ENCODE measurements at places on chromosomes 5 and 9.

- no peak for DNase-seq
These were observed 72.7 kb downstream of the NTRK2 start for GRCh38 chr9:84742261-84742660.

DNA sequence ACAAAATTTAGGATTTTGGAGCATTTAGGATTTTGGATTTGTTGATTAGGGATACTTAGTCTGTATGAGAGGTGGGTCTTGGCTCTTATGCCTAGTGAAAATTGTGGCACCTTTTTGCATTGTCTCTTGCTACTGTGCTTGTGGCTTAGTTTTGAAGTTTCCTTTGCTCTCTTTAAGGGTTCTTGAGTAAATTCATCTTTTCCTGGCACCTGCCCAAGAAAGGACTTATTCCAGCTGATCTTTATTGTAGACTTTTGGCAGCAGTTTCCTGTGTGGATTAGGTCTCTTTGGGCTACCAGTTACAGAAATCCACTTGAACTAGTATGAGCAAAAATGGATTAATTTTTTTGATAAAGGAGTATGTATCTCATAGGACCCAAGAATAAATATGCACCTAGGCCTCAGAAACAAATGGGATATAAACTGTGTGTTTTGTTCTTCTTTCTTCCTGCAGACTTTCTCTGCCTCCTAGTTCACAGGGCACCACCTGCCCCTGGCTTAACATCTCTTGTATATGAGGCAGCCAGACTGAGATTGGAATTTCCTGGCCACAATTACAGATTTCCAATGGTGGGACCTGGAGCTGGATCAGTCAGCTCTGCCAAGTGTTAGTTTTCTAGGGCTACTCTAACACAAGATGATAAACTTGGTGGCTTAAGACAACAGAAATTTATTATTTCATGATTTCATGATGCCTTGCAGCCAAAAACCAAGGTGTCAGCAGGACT lies 44.6 kb downstream of the FOCAD start:
- no peak for DNase-seq

GRCh38 chr9:90802386-90802985 lies 867 bp downstream of the SYK start:
- DNase-seq = no peak

DNA sequence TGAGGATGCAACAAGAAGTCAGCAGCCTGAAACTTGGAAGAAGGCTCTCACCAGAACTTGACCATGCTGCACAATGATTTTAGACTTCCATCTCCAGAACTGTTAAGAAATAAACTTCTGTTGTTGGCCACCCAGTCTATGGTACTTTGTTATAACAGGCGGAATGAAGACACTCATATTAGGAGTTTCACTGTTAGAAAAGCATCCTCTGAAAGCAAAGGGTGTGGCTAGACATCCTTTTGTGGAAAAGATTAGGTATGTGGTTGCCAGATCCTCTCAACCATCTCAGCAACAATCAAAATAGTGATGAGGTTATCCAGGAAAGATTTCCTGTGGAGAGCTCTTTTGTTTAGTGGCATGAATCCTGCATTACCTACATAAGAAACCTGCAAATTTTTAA lies 20.7 kb downstream of the ITGA2 start:
- no peak for DNase-seq

GRCh38 chr5:69334793-69335268 lies 2.2 kb upstream of the CCDC125 start:
- DNase-seq = peak; percentile 56

DNA sequence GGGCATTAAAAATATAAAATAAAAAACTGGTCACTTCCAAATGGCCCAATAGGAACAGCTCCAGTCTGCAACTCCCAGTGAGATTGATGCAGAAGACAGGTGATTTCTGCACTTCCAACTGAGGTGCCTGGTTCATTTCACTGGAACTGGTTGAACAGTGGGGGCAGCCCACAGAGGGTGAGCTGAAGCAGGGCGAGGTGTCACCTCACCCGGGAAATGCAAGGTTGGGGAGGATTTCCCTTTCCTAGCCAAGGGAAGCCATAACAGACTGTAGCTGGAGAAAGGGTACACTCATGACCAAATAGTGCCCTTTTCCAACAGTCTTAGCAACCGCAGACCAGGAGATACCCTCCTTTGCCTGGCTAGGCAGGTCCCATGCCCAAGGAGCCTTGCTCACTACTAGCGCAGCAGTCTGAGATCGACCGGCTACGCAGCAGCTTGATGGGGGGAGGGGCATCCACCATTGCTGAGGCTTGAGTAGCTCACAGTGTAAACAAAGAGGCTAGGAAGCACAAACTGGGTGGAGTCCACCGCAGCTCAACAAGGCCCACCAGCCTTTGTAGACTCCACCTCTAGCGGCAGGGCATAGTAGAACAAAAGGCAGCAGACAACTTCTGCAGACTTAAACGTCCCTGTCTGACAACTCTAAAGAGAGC lies 12.7 kb downstream of the RLN1 start:
- no peak for DNase-seq

DNA sequence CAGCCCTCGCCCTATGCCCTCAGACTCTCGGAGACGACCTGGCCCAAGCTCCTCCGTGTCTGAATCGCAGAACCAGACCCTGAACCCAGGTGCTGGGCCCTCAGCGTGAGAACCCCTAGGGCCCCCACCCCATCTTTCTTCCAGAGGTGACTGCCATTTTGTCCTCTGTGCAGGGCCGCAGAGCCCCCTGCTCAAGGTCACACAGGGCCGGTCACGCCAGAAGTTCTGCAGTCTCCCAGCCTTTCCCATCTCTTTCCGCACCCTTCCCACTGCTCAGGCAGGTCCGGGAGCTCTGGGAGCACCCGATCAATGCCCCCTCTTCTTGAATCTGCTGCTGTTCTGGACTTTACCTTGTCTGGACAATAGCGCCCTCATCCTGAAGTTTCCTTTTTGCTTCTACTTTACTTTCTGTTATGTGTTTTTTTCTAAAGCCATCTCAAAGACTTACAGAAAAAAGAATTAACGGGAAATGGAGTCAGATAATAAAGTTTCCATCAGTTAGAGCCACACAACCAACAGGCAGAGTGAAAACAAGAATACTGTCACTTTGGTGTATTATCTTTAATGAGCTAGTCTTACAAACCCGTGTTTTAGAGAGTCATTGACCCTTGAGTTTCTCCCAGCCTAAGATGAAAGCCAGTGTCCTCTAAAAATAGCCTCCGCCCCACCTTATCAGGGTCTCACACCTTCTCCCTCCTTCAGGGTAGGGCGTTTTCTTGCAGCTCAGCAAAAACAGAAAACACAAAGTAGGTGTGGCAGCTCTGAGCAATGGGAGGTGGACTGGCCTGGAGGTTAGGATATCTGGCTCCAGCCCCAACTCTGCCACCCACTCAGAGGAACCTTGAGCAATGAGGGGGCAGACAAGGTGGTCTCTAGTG lies 1.8 kb downstream of the TMOD1 start:
- DNase-seq = no peak

GRCh38 chr5:116908537-116908936 lies 333.9 kb upstream of the SEMA6A start:
- no peak for DNase-seq

DNA sequence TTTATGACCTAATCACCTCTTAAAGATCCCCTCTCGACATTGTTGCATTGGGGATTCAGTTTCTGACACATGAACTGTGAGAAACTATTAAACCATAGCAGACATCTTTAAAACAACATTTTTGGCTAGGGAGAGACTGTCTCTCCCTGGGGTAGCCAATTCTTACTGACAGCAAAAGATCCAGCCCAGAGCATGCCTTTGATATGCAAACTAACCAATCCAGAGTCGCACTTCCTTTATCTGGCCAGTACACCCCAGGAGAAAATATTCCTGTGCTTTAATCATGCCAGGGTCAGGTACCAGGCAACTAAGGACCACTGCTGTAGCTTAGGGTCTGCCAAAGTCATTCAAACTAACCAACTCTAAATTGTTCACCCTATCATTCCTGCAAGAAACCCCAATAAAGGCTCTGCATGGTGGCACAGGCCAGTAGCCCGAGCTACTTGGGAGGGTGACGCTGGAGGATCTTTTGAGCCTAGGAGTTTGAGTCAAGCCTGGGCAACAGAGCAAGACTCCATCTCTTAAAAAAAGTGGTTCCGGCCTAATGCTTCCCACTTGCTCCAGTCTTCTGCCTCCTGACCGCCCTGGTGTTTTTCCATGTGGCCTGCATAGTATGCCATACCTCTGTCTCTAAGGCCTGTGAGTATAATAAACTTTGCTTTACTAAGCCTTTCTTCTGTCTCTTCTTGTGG lies 62.3 kb upstream of the DAPK1 start:
- no peak for DNase-seq

DNA sequence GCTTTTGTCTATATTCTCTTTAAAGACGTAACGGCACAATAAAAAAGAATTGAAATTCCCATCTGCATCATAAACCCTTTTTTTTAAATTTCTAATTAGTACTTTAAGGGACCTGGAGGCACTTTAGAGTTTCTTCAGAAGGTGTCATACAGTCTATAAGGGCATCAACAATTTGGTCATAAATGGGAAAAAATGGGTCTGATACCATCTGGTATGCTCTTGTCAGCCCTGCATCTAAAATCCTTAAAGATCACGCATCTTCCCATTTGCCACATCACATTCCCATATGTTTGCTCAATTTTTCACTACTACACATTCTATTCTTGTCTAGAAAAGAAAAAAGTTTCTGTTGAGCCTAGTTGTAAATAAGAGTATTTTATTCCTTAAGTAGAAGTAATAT lies 53.8 kb downstream of the COX7C start:
- DNase-seq = no peak

DNA sequence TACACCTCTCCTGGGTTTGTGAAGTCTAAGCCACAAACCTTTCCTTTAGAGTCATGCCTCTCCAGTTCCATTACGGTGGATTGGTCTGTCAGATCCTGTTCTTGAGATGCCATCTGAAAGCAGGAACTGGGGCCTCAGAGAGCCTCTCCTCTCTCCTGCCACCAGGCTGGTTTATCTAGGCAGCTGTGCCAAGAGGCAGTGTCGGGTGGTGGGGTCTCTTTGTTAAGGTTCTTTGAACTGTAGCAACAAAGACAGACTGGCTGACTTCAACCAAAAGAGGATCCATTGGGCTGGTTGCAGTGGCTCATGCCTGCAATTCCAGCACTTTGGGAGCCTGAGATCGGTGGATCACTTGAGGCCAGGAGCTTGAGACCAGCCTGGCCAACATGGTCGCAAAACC lies 66.0 kb upstream of the ANGPTL2 start:
- no peak for DNase-seq

DNA sequence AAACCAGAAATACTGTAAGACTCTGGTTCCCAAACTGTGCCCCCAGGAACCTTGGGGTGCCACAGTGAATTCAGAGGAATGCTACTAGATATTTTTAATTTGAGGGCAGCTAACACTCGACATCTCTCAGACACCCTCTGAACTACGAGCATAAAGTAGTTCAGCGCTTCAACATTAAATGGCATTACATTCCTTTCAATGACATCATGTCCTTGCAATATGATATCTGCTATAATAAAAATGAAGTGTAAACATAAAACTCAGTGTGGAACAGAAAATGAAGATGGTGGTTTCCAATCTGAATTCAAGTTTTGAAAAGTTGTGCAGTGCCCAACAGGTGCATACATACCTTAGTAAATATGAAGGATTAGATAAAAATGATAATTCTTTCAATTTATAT lies 116.1 kb downstream of the LPAR1 start:
- no peak for DNase-seq

DNA sequence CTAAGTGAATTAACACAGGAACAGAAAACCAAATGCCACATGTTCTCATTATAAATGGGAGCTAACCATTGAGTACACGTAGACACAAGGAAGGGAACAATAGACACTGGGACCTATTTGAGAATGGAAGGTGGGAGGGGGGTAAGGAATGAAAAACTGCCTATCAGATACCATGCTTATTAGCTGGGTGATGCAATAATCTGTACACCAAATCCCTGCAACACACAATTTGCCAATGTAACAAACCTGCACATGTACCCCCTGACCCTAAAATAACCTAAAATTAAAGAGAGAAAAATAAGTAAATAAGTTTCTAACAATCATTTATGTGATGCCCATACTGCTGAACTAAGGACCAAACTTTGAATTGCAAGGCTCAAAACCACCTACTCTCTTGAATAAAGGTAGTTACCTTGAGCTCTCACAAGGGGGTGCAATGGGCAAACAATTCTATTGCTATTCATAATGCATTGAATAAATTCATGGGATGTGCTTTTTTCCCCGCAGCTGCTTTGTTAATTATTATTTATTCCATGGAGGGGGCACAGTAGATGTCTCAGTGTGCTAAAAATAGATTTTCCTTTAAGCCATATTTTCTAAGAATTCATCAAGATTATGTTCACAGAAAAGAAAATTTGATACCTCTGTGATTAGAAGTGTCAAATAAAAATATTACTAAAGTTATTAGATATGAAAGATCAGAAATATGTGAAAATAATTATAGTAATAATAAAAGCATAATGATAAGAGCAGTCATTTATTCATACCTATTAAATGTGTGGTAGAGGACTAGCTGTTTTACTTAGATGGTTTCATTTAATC lies 76.2 kb upstream of the PTPN3 start:
- peak; percentile 11 for DNase-seq

- no peak for DNase-seq
These were observed 4.7 kb upstream of the TOR2A start for GRCh38 chr9:127739614-127740330.

GRCh38 chr5:136115183-136115865 lies 17.3 kb upstream of the SMAD5 start:
- DNase-seq = no peak

DNA sequence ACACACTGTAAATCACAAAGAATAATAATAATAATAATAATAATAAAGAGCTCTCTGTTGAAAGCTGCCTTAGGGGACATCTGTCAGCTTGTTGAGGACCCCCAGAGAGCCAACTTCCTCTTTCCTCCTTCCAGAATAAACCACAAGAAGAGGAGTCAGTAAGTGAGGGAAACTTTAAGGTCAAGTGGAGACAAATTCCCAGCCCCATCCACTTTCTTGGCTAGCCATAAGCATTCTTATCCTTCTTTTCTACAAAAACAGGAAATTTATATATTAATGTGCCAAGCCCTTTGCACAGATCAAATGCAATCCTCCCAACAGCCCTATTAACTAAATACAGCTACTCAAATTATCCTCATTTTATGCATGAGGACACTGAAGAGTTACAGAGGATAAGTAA lies 9.4 kb upstream of the C5orf58 start:
- DNase-seq = no peak

- no peak for DNase-seq
These were observed 138.1 kb upstream of the DMRT1 start for GRCh38 chr9:703392-703791.

GRCh38 chr5:130965920-130966319 lies 199.1 kb downstream of the HINT1 start:
- no peak for DNase-seq

DNA sequence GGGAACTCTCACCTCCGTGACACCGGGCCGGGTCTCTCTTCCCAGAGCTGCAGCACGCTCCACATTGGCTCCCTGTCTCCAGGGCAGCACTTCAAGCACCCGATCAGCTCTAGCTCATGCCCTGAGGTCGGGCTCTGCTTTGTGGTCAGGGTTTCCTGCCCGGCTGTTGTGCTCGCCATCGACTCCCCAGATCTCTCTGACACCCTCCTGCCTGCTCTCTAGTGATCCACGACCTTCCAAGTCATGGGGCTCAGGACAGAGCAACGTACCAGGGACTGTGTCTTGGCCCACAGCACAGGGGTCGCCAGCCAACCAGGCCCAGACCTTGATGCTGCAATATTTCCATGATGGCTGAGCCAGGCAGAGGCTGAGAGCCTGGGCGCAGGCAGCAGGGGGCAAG lies 45.1 kb downstream of the PRRT1B start:
- DNase-seq = no peak

All from memory B cell (primary cell).